Peyer's patch (tissue), 4 donors: ENCODE measurements at places on chromosomes 13 and 19.

- no peak for DNase-seq
Observed at GRCh38 chr19:35168196-35168595, 13.7 kb downstream of the FXYD5 start.

- DNase-seq: no peak
Observed at GRCh38 chr19:49727217-49728030, 35.7 kb downstream of the TSKS start.

DNA sequence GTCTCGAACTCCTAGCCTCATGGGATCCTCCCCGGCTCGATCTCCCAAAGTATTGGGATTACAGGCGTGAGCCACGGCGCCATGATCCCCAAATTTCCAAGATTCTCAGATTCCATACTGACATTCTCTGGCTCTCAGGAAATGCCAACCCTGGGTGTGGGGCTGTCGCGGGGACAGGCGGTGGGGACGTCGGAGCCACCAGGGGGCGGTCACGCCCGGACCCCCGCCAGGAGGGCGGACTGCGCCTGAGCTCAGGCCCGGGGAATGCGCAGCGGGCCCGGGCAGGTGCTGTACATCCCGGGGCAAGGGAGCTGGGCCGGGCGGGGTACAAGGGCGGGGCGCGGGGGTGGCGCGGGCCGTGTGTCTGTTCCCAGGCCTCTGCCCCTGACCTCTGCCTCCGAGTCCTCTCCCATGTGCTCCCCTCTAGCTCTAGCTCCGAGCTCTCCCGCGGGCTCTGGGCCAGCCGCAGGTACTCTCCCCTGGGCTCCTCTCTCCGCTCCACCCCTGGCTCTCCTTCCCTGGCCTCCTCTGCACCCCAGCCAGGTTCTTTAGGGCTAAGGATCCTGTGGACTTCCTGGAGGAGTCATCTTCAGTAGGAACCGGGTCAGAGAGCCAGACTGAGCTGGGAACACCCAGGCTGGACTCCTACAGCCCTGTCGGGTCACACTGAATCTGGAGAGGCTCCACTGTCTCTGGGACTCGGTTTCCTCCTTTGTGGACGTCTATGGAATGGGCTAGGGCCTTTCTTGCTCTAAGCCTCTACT is 2.4 kb downstream of the PPP1R13L start:
- peak; percentile 77 for DNase-seq

DNA sequence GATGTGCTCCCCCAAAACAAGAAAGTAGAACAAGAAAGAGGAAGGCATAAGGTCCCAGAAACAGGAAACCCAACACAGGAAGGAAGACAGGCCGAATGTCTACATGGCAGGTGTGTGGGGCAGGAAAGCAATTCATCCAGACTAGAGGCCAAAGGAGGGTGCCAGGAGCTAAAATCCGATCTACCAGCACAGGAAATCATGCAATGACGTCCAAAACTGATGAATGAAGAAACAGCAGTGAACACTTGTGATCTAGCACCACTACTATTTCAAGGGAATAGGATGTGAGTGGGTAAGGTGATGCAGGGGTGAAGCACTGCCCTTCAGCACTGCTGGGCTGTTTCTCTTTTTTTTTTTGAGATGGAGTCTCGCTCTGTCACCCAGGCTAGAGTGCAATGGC is 59.1 kb downstream of the DOCK9 start:
- no peak for DNase-seq

DNA sequence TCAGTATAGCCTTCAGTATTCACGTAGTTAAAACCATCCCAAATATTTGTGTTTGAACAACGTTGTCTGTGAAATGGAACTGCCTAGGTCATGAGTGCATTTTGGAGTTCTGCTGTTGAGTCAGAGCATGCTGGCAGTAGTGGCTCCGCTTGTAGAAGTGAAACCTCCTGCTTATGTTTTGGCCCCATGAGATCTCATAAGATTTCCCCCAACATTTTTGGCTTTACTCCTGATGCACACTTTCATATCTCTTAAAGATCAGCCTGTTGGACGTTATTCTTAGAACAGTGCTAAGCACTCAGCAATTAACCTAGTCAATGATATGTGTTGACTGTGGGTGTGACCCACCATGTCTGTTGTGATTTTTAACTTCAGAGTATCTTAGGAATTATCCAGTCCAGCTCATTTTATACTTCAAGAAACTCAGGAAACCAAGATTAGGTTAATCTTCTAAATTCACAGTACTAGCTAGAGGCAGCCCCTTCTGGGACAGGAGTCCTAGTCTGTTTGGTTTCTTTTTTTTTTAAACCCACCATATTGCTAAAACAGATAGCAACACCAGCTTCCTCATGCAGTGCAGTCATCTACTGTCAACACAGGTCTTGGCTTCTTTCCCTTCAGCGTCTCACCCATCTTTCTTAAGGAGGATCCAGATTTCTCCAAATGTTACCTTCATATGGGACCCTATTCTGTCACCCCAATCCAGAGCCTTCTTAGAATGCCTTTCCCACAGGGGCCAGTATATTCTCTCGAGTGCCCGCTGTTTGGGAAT is 26.2 kb downstream of the RAP2A start:
- no peak for DNase-seq

GRCh38 chr13:68128297-68128915 is 898.3 kb upstream of the PCDH9 start:
- DNase-seq: no peak

GRCh38 chr13:114111577-114111976 is 20.8 kb downstream of the RASA3 start:
- DNase-seq: no peak

- no peak for DNase-seq
Observed at GRCh38 chr19:18954094-18954493, 13.1 kb upstream of the HOMER3 start.

DNA sequence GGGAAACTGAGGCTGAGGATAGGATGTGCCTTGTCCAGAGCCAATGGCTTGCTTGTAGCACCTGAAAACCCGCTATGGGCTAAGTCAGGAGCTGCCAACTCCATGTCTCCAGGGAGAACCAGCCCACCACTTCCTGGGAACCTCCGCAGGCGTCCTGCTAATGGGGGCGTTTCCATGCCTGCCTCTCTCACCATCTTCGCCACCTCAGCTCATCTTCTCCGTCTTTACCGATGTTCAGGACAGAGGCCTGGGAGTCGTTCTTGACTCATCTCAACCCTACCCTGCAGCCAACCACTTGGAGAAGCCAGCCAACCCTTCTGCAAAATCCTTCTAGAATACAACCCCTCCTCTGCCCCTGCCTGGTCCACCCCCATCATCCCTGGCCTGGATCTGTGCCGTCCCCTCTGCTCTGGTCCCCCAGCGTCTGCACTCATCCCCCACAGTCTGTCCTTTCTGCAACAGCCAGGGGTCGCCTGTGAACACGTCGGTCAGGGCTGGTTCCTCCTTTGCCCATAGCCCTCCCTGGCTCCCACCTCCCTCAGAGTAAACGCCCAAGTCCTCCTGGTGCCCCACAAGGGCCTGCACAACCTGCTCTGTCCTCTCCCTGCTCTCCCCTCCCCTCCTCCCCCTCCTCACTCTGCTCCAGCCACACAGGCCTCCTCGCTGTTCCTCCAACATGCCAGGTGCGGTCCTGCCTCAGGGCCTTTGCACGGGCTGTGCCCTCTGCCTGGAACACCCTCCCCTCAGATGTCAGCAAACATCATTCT is 31.0 kb downstream of the PTPRS start:
- DNase-seq: no peak

DNA sequence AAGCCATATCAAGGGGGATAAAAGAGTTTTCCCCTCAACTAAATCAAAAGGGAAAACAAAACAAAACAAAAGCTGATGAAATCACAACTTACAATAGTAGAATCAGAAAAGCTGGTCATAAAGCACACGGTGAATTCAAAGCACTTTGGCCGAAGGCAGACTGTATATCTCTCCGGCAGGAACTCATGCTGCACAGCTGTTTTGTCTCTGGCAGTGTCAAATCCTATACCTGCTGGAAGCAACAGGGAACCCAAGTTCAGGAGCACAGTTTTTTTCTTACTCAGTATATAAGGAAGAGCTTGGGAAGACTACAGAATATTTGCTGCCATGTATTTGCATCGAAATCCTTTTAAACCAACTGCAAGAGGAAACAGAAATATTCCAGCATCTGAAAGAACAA is 213.7 kb downstream of the RFC3 start:
- DNase-seq: no peak

DNA sequence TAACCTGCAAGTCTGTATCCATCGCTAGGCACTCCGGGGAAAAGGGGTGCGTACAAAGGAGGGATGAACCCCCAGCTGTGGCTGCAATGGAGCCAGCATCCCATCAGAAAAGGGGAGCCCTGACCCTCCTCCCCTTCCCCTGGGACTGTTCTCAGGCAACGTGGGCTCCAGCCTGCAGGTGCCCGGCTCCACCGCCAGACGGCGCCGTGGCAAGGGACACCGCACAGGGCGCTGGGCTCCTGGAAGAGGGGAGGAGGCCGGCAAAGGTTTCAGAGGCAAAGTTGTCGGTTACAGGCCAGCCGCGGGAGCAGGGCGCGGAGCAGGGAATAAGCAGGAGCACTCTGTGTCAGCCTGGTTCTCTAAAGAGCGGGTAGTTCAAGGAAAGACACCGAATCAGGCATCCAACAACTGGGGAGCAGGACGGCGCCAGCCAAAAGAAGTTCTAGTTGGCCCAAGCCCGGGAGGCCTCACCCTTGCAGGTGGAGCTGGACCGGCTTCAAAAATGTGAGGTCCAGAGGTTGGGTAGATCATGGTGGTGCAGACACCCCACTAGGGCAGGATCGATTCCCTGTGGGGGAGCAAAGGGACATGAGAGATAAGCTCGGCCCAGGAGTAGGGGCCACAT is 53.0 kb upstream of the ATP12A start:
- peak; percentile 71 for DNase-seq
